Left forelimb (tissue), 1 donor: ENCODE measurements at places on chromosomes 7 and 10.

GRCh38 chr7:108181073-108181985 lies 51.2 kb upstream of the LAMB4 start:
- DNase-seq = no peak

DNA sequence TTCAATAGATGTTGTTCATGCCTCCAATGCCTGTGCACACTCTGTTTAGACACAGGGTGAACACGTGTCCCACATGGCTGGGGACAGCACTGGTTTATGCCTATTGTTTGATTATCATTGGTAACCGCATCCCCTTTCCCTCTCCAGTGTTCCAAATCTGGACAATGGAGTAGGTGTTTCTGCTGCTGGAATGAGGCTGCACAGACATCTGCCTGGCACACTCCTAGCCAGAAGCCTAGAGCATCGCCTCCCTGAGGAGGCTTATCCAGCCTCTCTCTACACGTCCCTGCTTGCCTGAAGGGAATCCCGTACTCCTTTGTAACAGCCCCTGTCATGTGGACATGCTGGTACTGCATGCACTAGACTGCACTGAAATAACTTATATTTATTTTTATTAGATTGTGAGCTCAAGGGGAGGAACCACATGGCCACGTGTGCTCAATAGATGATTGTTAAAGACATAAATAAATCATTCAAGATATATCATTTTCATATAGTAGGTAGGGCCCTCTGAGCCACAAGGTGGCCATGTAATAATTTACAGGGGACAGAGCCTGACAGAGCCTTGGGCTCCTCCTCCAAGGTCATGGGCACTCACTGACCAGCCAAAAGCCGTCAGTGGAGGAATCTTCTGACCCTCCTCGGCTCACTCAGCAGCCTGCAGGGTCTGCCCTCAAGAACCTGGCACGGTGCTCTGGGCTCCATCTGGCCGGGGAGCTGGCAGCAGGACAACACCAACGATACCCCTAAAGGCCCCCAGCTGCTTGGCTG lies 310.9 kb upstream of the ZNF32 start:
- DNase-seq = peak; percentile 49

DNA sequence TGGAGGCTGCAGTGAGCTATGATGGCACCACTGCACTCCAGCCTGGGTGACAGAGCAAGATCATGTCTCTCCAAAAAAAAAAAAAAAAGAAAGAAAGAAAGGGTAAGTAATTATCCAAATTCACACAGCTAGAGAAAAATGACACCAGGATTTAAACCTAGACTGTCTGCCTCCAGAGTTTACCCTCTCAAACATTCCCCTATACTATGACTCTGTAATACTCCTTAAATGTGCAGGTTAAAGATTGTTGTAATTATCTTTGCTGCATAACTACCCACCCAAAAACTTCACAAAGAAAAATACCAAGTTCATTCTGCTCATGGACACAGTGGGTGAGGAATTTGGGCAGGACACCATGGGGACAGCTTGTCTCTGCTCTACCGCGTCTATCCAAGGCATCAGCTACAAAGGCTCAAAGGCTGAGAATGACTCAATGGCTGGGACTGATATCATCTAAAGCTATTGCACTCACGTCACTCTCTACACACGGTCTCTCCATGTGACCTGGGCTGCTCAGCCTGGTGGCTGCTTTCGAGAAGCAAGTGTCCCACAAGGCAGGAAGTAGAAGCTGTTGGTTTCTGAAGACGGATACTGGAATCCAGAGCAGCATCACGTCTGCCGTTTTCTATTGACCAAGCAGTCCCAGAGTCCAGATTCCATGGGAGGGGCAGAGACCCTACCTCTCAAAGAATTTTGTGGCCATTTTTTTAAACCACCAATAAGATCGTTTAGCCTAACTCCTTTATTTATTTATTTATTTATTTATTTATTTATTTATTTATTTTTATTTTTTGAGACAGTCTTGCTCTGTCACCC lies 185.7 kb upstream of the AUTS2 start:
- no peak for DNase-seq

DNA sequence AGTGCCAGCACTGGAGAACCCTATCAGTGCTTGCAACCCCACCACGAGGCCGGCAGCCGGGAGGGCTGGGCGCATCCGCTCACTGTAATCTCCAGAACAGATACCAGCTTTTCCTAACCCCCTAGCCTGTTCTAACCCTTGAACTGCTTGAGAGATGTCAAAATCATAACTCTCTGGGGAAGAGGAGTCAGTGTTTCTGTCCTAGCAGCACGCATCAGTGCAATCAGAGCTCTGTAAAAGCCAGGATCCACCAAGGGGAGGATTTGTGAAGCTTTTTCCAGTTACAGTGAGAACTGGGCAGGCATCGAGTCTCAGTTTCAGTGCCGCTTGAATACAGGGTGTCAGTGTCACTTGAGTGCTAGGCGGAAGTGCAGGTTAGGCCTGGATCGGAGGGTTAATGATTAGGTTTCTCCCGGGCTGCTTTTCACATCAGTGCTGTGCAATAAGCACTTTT lies 104.5 kb upstream of the INSYN2A start:
- no peak for DNase-seq

DNA sequence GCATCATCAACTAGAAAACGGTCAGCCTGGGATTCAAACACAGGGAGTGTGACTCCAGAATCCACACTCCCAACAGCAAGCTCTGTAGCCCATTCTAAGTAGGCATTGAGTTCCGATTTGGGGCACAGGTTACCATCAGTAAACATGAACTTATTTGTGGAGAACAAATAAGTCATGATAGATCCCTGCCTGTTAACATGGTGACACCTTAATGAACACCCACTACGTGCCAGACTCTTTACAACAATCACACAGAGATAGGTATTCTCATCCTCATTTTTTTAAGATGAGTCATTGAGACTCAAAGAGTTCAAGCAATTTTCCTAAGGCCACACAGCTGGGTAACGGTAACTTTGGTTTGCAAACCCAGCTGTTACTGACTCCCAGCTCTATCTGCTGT lies 91.5 kb downstream of the LYZL2 start:
- no peak for DNase-seq

GRCh38 chr10:5467207-5467535 lies 32.2 kb downstream of the CALML5 start:
- no peak for DNase-seq

- DNase-seq = peak; percentile 59
Measured at GRCh38 chr10:86651021-86651471, 3.3 kb upstream of the OPN4 start.

- no peak for DNase-seq
Measured at GRCh38 chr7:105196473-105196872, 182.5 kb downstream of the KMT2E start.

- no peak for DNase-seq
Measured at GRCh38 chr7:5607951-5608656, 173.4 kb downstream of the RNF216 start.

- no peak for DNase-seq
Measured at GRCh38 chr10:66102756-66103155, 823.1 kb upstream of the LRRTM3 start.

- no peak for DNase-seq
Measured at GRCh38 chr10:48287417-48288391, 13.2 kb upstream of the FRMPD2 start.

DNA sequence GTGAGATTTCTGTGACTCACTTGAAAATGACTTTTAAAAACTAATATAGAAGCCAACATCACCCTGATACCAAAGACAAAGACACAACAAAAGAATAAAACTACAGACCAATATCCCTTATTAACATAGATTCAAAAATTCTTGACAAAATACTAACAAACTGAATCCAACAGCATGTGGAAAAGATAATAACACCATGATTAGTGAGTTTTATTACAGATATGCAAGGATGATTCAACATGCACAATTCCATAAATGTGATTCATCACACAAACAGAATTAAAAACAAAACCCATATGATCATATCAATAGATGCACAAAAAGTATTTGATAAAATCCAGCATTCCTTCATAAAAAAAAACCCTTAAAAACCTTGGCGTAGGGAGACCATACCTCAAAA lies 6.5 kb downstream of the MGAM start:
- DNase-seq = no peak

DNA sequence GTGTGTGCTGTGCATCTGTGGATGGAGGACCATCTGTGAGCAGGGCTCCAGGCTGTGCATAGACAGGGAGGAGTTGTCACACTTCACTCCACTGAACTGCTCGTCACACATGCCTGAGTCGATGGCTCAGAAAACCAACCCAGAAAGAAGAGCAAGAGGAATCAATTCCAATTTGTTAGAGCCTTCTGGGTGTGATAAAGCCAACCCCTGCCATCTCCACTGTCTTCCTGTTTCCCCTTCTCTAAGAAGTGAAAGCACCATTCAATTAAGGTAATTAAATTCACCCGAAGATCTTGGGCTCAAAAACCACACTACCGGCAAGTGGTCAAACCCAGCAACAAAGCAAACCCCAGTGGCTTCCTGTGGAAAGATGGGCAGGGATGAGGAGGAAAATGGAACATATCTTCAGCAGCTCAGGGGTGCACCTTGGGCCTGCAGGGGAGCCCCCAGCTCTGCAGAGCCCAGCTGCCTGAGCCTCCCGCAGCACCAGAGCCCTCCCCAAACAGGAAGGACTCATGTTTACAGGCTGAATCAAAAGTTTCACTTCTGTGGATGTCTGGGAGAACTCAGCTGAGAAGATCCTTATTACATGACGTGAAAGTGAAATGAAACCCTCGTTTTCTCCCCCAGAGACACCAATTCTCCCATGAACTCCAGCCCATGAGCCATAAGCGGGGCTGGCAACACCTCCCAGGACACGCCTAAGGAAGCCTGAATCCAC lies 10.9 kb downstream of the C10orf71 start:
- DNase-seq = no peak

DNA sequence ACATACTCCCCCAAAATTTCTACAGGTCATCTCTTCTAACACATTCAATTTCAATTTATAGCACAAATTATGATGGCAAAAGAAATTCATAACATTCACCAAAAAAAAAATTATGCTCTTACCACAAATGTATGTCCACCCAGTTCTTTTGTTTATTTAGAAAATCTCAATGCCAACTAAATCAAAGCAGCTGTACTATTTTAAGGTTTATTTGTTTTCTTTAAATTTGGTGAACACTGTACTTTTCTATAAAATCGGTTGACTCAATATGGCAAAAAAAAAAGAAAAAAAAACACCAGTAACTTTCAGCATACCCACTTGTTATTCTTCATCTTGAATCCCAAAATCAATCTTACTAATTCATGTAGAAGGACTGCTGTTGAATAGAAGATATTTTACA lies 225.7 kb downstream of the AGMO start:
- no peak for DNase-seq

DNA sequence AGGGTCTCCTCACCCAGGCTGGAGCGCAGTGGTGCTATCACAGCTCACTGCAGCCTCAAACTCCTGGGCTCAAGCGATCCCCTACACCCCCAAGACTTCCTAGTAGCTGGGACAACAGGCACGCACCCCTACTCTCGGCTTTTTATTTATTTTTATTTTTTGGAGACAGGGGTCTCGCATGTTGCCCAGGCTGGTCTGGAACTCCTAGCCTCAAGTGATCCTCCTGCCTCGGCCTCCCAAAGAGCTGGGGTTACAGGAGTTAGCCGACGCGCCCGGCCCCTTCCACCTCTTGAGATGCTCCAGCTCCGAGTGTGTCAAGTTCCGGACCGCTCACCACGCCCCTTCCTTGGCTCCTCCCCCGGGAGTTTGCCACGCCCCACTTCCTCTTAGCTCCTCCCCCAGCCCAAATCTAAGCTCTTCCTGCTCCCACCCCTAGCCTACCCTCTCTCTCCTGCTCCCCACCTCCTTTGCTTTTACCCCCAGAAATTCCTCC lies 6.3 kb downstream of the NAT16 start:
- DNase-seq = no peak

DNA sequence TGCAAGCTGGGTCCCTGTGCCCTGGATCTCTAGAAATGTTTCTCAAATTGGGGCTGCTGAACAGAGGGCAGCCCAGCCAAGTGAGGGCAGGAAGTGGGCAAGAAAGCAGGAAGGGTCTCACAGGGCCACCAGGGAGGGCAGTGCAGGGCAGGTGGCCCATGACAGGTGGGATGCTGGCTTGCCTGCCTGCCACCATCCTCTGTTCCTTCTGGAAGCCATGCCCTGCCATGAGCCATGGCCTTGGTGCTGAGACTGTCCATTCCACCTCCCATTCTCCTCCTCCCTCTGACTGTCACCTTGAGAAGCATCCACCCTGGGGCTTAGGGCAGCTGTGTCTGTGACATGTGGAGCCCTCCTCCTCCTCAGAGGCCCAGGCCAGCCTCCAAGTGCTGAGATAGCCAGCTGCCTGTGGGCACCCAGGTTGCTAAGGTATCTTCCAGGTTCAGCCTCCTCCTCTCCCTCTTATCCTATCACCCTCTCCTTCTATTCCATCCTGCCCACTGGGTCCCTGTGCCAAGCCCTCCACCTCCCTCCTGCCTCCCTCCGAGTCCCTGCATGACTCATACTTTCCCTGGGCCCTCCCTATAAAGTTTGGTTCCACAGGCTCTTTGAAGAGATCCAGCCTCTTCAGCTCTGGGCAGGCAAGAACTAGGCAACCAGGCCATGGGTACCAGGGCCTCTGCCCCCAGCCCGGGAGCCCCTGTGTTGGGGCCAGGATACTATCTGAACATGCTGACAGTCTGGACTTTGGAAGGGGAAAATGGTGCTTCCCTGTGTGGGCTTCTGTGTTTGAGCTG lies 1.3 kb downstream of the VSIR start:
- no peak for DNase-seq

DNA sequence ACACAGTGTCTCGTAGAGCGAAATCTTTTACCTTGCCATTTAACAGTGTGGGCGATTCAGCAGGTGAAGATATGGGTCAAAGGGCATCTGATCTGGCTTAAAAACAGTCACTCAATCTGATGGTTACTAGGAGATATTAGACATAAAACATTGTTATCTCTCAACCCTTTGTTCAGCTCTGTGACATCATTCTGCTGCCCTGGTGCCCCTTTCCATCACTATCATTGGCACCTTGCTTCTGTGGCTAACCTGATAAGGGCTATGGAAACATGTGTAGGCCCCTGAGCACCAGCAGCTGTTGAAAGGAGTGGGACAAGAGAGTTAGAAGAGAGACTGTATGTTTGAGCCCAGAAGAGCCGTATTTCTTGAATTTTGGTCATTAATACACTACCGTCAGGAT lies 650.3 kb downstream of the PHTF2 start:
- DNase-seq = no peak

- DNase-seq = no peak
Measured at GRCh38 chr10:114081911-114082583, 38.4 kb downstream of the ADRB1 start.

GRCh38 chr7:98956469-98956868 lies 78.1 kb downstream of the TRRAP start:
- DNase-seq = no peak

DNA sequence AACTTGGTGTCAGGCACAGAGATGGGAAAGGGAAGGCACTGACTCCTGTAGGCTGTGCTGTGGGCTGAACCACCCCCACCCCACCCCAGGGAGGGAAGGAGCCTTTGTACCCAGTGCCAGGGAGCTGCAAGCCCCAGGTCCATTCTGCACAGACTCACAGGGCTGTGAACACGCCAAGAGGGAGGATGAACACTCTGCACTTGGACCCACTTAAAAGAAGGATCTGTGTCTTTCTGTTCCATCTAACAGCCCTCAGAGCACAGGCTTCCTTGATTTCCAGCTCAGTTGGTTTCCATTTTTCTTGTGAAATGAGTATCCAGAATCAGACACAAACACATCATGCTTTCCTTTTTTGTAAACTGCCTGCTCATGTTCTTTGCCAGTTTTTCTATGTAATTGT lies 84.9 kb downstream of the GRB10 start:
- DNase-seq = no peak

- DNase-seq = no peak
Measured at GRCh38 chr7:31633894-31634494, 53.0 kb upstream of the PPP1R17 start.
